ENCODE measurements at places on chromosomes 5 and 9.
A peak's percentile ranks its signal among the peaks of the same experiment; 100 is the strongest.

DNA sequence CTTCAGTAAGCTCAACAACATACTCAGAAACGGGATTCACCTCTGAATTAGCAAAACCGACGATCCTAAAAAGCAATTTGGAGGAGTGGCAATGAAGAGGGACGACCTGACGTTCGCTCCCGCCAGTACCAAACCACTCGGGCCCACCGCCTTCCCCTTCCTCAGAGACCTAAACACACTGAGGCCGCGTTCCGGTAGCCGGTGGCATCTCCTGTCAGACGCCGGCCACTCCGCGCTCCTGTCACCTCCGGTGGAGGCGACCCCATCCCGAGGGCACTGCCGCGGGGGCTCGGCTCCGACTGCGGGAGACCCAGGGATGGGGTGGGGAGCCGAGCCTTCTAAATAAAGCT lies 617 bp downstream of the PPP6C start:
- DNase-seq, result peak; percentile 24

- DNase-seq, result peak; percentile 76
These were observed 1.6 kb downstream of the KLHL3 start for GRCh38 chr5:137734331-137734730.

- DNase-seq, result no peak
These were observed 418.2 kb downstream of the CDK5RAP2 start for GRCh38 chr9:120161776-120162175.

GRCh38 chr9:131794393-131794792 lies 54.5 kb upstream of the RAPGEF1 start:
- no peak for DNase-seq

- no peak for DNase-seq
These were observed 10.2 kb downstream of the DIAPH1 start for GRCh38 chr5:141608557-141608956.

DNA sequence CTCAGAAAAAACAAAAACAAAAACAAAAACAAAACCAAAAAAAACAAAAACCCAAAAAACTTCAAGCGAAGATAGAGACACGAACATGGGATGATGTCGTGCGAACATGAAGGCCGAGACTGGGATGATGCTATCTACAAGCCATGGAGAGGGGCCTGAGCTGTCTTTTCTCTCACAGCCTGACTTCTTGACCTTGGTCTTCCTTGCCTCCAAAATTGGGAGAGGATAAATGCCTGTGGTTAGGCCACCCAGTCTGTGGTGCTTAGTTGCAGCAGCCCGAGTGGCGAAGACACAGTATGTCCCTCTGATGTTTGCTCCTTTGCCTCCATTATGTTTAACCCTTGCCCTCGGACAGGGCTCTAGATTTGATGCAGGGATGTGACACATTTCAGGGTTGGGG lies 130.4 kb upstream of the BASP1 start:
- no peak for DNase-seq

GRCh38 chr5:43608406-43608805 lies 5.4 kb downstream of the NNT start:
- DNase-seq, result peak; percentile 63

GRCh38 chr5:96690861-96691260 lies 28.7 kb downstream of the CAST start:
- DNase-seq, result no peak

DNA sequence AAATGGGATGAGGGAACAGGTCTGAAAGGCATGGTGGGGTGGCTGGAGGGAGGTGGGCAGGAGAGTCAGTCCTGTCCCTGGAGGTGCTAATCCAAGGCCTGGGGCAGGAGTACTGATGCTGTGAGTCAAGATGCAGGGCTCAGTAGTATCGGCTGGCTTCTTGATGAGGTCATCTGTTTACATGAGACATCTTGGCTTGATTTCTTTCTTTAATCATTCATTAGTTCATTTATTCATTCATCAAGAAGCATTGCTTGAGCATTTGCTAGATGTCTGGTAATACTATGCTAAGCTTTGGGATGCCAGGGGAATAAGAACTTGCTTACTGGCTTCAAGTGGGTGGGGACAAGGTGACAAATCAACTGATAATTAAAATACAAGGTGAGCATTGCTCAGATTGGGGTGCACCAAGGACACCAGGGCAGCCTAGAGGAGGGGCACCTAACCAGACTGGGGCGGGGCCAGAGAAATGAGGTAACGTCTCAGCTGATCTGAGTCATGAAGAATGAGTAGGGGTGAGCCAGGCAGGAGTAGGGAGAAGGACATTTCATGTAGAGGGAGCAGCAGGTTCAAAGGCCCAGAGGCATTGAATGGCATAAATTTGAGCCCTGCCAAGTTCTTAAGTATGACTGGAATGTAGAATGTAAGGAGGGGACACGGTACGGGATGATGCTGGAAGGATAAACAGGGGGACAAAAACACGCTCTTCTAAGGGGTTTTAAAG lies 88.8 kb downstream of the EGFLAM start:
- no peak for DNase-seq

DNA sequence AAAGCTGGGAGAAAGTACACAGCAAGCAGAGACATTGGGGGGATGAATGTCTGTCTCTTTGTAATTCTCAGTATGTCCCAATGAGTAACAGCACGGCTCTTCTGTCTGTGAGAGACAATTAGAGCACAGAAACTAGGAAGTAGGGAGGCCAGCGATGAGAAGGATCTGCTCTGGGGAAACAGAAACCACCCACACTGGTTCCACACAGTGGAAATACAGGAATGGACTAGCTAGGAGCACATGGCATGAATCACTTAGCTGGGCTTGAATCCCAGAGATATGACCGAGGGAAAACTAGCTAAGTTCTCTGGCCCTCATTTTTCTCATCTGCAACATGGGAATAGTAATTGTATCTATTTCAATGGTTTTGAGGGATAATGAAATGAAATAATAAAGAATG lies 895.9 kb downstream of the TLE4 start:
- DNase-seq, result no peak

- peak; percentile 98 for DNase-seq
These were observed 825.0 kb downstream of the TLR4 start for GRCh38 chr9:118529210-118529609.

GRCh38 chr9:34928921-34929320 lies 29.2 kb upstream of the PHF24 start:
- DNase-seq, result no peak

GRCh38 chr9:110036286-110036685 lies 171.7 kb downstream of the C9orf152 start:
- DNase-seq, result no peak

DNA sequence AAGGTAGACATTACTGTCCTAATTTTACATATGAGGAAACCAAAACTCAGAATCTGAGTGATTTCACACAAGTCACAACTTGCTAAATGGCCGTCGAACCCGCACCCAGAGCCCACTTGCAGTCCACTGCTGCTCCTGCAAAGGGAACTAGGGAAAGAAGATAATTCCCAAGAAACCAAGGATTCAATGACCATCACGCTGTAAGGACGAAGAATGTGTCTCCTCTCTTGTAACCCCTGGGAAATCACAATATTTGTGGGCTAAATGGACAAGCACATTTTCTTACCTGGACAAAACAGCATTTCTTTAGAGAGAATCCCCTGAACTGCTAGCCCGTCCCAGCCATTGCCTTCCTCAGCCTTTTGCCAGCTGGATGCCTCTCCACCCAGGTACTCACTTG lies 2.4 kb downstream of the RPS14 start:
- DNase-seq, result no peak

- peak; percentile 95 for DNase-seq
These were observed at the start of gene SREK1 for GRCh38 chr5:66144074-66144833. TSS of gene SREK1 (plus strand) at chr5:66144300. CDS start at chr5:66144377, 77 bp downstream.

GRCh38 chr5:173717959-173718358 lies 101.5 kb upstream of the BOD1 start:
- DNase-seq, result peak; percentile 22

- DNase-seq, result no peak
These were observed 136.3 kb downstream of the PALM2AKAP2 start for GRCh38 chr9:109916316-109916715.

DNA sequence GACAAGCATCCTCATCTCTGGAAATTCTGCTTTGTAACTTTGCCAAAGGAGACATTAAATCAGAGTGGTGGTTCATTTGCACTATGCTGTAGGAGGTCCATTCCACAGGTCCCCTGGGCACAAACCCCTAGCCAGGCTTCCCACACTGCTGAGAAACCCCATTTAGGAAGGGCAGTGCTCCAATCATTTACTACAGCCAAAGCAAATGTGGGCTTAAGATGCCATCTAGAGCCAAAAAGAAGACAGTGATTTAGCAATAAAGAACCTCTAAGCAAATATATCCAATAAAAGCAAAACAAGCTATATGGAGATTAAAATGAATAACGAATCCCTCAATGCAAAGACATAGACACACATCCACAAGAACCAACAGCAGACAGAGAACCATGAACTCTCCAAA lies 129.0 kb upstream of the ALDH1B1 start:
- DNase-seq, result peak; percentile 53

DNA sequence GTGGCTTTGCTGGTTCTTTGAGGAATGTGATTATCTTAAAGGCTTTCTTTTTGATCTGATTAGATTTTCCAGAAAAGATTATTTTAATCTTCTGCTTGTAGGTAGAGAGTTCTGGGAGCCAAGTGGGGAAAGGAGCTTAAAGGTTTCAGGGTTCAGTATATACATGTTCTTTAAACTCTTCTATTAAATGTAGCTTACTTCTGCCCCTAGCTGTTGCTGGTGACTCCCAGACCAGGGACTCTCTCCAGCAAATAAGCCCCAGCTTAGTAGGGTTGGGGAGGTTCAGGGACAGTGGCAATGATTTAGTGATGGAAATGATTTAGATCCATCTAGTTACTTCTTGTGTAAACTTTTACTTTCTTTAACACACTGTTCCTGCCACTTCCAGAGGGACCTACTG lies 72.2 kb downstream of the SLC12A2 start:
- no peak for DNase-seq

GRCh38 chr9:132793606-132794580 lies 84.2 kb downstream of the AK8 start:
- no peak for DNase-seq
